ENCODE measurements at places on chromosomes 6 and 20. TPM values are rescaled to one million over a fixed set of nuclear protein-coding genes. Genes with fewer than 3 reads are reported as not detected.

DNMT3B gene
- total RNA-seq, result 3.7 TPM

FIG4 gene
- total RNA-seq, result 11.8 TPM

XKR7 gene
- total RNA-seq, result not detected

ANGPT4 gene
- not detected for total RNA-seq

ATP9A gene
- total RNA-seq, result 40.5 TPM

KIFC1 gene
- 33.6 TPM for total RNA-seq

PLN gene
- total RNA-seq, result not detected

SCGN gene
- total RNA-seq, result not detected

NRN1 gene
- total RNA-seq, result 47.7 TPM

CFB gene
- total RNA-seq, result 1.2 TPM

BPIFB1 gene
- not detected for total RNA-seq

ADTRP gene
- 4.1 TPM for total RNA-seq

SAMD10 gene
- total RNA-seq, result 6.5 TPM

HLA-C gene
- total RNA-seq, result 67.3 TPM

TCP11 gene
- not detected for total RNA-seq

TMEM170B gene
- 2.3 TPM for total RNA-seq

TTI1 gene
- 18.9 TPM for total RNA-seq

ZBTB22 gene
- 12.6 TPM for total RNA-seq

GSTA1 gene
- total RNA-seq, result not detected

GGTLC1 gene
- total RNA-seq, result not detected

TMEM244 gene
- total RNA-seq, result not detected

SCRT2 gene
- total RNA-seq, result not detected

IL17F gene
- not detected for total RNA-seq

SLC24A3 gene
- total RNA-seq, result not detected

MTFR2 gene
- 4.8 TPM for total RNA-seq

LRRN4 gene
- total RNA-seq, result not detected

SSTR4 gene
- not detected for total RNA-seq

GRIK2 gene
- not detected for total RNA-seq

HFE gene
- total RNA-seq, result 3.3 TPM

NMBR gene
- total RNA-seq, result under 0.01 TPM

GJA10 gene
- not detected for total RNA-seq

ZNF165 gene
- 0.67 TPM for total RNA-seq

HAO1 gene
- not detected for total RNA-seq

CST4 gene
- not detected for total RNA-seq

SPAG4 gene
- 6.9 TPM for total RNA-seq

CCN2 gene
- 1,026 TPM for total RNA-seq

PNPLA1 gene
- total RNA-seq, result not detected

GLP1R gene
- total RNA-seq, result not detected

C4B gene
- 0.76 TPM for total RNA-seq

MDFI gene
- 82.3 TPM for total RNA-seq

DEFB128 gene
- total RNA-seq, result not detected

C6orf163 gene
- 2.9 TPM for total RNA-seq

ALDH8A1 gene
- total RNA-seq, result 0.48 TPM

DACT2 gene
- not detected for total RNA-seq

PBOV1 gene
- not detected for total RNA-seq

IP6K3 gene
- not detected for total RNA-seq

SSR1 gene
- 171 TPM for total RNA-seq

ARFGEF3 gene
- 7.9 TPM for total RNA-seq

RNF182 gene
- 4.3 TPM for total RNA-seq

TP53TG5 gene
- not detected for total RNA-seq

CD109 gene
- total RNA-seq, result 77.2 TPM

ABHD16B gene
- total RNA-seq, result not detected

DYNLT2 gene
- 0.98 TPM for total RNA-seq

KCNK15 gene
- not detected for total RNA-seq

SYNJ2 gene
- total RNA-seq, result 57.5 TPM

SLC25A27 gene
- 1.3 TPM for total RNA-seq

KCNK5 gene
- not detected for total RNA-seq

OR12D3 gene
- not detected for total RNA-seq

Data from vein endothelial cell (primary cell).